CD4-positive, alpha-beta T cell (primary cell): ENCODE measurements at places on chromosomes 3 and 15.

- no peak for DNase-seq
Measured at GRCh38 chr3:121574449-121574848, 6.7 kb downstream of the ARGFX start.

- no peak for DNase-seq
Measured at GRCh38 chr3:87120881-87121280, 106.2 kb upstream of the CHMP2B start.

DNA sequence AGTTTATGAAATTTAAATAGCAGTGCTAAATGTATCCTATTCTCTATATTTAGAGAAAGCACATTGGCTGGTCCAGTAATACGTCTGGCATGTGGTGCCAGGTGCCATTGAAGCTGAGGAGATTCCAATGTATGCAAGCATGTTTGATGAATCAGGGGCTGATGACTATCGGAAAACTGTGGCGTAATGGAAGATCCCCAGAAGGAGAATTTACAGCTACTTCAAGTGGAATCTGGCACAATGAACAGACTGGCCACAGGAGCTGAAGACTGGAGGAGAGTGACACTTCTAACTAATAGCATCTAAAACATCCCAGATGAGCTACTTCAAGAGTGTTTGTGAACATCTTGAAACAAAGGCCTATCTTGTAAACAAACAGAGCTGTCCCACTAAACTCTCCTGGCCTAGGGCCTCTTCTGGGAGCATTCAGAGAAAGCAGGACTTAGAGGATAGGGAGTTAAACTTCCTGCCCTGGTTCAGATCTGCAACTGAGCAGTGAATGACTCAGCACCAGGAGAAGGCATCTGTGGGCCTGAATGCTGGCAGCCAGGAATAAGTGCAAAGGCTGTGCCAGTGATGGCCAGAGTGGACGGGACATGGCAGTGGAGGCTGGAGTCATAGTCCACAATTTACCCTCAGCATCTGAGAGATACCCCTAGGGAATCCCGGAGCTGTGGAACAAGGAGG, 15.2 kb upstream of the ACTC1 start:
- DNase-seq: no peak

DNA sequence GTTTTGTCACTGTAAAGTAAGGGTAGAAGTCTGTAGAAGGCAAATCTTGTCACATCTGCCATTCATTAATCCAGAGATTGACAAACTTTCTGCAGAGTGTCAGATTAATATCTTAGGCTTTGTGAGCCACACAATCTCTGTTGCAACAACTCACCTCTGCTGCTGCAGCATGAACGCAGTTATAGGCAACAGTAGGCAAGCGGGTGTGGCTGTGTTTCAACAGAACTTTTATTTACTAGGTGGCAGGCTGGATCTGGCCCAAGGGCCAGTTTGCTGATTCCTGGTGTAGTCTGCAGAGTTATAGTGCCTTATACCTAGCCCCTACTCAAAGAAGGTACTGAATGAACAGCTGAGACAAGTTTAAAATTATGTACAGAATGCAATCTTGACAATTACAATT, 396.7 kb downstream of the FOXP1 start:
- no peak for DNase-seq
